ENCODE measurements at places on chromosomes 13 and 19. TPM values are rescaled to one million over a fixed set of nuclear protein-coding genes. Genes with fewer than 3 reads are reported as not detected.

DNA sequence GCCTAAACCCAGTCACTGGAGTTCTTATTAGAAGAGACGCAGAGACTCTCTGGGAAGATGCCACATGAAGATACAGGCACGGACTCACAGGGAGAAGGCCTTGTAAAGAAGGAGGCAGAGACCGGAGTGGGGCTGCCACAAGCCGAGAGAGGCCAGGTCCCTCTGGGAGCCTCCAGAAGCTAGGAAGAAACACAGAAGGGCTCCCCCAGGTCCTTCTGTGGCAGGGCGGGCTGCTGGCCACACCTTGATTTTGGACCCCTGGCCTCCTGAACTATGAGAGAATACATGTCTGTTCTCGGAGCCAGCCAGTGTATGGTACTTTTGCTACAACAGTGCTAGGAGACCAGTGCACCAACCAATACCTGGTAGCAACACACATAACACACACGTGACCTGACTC, 140.1 kb upstream of the SPACA7 start:
- DNase-seq, result no peak
- H3K4me3 ChIP-seq, result no peak overlapping the region
- H3K36me3 ChIP-seq, result no peaks in the 10 kb centered on the region
- no peak overlapping the region for H3K27ac ChIP-seq
- peaks cover 95% of the 10 kb centered on the region for H3K27me3 ChIP-seq
- no peaks in the 10 kb centered on the region for H3K4me1 ChIP-seq

DNA sequence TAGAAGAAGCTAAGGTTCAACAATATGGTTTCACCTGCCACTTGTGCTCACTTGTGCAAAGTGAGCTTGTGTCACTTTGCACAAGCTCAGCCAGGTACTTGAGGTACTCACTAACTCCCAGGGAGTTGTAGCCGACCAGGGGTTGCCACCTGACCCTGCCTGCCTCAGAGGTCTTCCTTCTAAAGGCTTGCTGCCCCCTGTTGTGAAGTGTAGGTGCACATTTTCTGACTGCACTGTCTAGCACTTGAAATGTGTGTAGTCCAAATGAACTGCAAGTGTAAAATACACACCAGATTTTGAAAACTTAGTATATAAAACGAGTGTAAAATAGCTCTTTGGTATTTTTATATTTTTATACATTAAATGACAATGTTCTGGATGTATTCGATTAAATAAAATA, 230.8 kb downstream of the DLEU7 start:
- no peak for DNase-seq
- H3K27me3 ChIP-seq, result no peaks in the 10 kb centered on the region
- H3K36me3 ChIP-seq, result no peaks in the 10 kb centered on the region
- peaks cover 14% of the 10 kb centered on the region for H3K4me1 ChIP-seq
- H3K4me3 ChIP-seq, result no peak overlapping the region

- no peaks in the 10 kb centered on the region for H3K27me3 ChIP-seq
- H3K4me1 ChIP-seq, result no peaks in the 10 kb centered on the region
- no peak for DNase-seq
- H3K4me3 ChIP-seq, result no peak overlapping the region
Observed at GRCh38 chr13:40026174-40026585, 370.7 kb downstream of the COG6 start.

- H3K36me3 ChIP-seq, result no peaks in the 10 kb centered on the region
- no peak overlapping the region for H3K27ac ChIP-seq
- DNase-seq, result no peak
- 0 out of 2 replicates have a peak, but pooled peaks cover 3% of the 10 kb centered on the region for H3K4me1 ChIP-seq
- no peaks in the 10 kb centered on the region for H3K27me3 ChIP-seq
Observed at GRCh38 chr13:26326562-26326961, 72.6 kb downstream of the CDK8 start.

The PVR gene
- total RNA-seq, result 52.1 TPM

The FFAR3 gene
- not detected for total RNA-seq

The SPART gene
- total RNA-seq, result 36.2 TPM

Data from PC-9 (cell line).